ENCODE measurements at places on chromosomes 1 and 21.

DNA sequence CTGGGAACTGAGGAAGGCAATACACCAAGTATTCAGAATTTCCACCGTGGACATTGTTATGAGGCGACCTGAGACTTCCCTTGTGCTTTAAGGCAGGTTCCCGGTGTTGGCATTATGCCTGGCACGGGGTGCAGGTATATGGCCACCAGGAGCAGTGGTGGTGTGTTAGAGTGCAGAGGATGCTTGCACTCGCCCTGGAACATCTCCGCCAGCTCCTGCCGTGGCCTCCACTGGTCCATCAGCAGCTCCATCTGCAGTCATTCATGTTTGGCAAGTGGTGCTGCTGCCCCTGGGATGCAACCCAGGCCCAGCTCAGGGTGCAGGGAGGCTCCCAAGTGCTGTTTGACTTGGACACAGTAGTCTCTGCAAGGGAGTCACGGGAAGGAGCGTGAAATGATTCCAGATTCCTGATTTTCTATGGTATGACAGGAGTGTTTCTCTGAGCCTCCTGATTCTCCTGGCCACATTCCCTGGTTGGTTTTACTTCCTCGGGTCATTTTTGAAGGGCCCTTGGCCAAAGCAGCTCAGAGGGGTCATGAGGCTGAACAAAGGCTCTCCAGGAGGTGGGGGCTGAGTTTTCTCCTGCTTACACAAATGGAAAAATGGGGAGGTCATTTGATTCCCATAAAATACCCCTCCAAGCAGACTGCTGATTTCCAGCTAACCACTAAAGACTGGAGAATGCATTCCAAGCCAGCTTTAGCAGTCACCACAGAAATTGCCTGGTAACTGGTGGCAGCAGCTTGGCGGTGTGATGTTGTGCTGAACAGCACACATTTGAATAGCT, 60.4 kb upstream of the PSEN2 start:
- DNase-seq, result no peak

GRCh38 chr21:33981391-33982101, 65.9 kb upstream of the ATP5PO start:
- no peak for DNase-seq

- DNase-seq, result no peak
These were observed 5.1 kb downstream of the HOOK1 start for GRCh38 chr1:59819566-59820438.

GRCh38 chr1:54006508-54006907, 11.5 kb downstream of the LDLRAD1 start:
- DNase-seq, result no peak

- DNase-seq, result no peak
These were observed 1.3 kb downstream of the PLD5 start for GRCh38 chr1:242522996-242523718.

GRCh38 chr21:38903690-38904139, 98.0 kb downstream of the ETS2 start:
- no peak for DNase-seq

- DNase-seq, result no peak
These were observed 205.8 kb downstream of the ZNF326 start for GRCh38 chr1:90200646-90201205.

DNA sequence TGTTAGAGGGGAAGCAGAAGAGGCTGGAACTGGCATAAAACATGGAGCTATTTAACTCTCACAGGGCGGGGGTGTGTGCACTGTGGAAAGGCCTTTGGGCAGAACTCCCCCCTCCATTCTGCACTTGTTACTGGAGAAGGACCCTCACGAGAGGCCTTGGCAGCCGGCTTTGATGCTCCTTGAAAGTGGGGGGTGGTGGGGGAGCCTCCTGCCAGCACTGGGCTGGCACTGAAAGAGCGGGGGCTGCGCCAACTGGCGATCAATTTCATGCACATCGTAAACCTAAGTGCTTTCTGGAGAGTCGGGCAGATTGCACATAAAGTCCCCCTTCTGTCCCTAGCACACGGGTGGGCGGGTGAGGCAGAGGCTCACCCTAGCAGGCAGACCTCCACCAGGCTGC, 28.9 kb downstream of the FOXO6 start:
- no peak for DNase-seq

DNA sequence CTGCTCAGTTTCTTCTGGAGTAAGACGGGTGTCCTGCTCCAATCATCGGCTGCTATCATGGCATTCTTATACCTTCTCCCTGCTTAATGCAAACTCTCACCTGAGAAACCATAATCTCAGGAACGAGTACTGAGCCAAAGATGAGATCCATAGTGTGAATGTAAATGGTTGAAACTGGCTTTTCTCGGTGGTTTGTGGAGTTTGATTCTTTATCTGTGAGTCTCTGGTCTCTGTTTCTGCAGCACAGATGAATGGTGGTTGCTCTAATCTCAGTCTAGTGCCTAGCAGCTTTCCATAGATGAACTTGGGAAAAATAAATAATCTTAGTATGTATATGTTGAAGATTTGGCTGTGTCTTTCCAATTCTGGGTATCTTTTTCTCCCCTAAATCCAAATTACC, 274.4 kb downstream of the HHAT start:
- DNase-seq, result no peak

GRCh38 chr21:38833117-38833516, 27.4 kb downstream of the ETS2 start:
- no peak for DNase-seq

DNA sequence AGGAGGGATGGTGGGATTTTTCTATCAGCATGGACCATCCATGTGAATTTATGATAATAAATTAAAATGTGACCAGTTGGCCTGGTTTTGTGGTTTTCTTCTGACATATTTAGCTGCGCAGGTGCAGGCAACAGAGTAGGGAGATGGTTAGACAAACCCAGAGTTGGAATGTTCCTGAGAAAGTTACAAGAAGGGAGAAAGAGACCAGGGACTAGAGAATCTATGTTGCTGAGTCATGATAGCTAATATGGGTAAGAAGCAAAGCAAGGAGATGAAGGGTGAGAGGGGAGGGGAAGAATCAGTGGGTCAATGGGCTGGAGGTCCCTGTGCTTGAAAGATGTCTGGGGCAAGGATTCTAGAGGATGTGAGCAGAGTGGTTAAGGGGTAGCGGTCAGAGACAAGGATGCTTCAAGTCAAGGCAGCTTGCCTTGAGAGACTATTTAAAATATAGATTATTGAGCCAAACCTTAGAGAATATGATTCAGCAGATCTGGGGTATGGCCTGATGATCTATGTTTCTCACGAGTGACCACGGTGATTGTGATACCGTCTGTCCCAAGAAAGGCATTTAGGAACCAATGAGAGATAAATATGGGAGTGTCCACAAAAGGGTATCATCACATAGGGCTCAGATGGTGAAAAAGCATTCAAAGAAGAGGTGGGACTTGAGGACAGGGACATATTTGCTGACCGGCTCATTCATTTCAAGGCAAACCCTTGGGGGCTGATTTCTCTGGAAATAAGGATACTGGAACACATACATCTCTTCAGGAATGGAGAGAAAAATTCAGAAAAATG, 219.7 kb upstream of the PLD5 start:
- no peak for DNase-seq

- no peak for DNase-seq
These were observed 106.5 kb upstream of the ACTL8 start for GRCh38 chr1:17648457-17649145.

DNA sequence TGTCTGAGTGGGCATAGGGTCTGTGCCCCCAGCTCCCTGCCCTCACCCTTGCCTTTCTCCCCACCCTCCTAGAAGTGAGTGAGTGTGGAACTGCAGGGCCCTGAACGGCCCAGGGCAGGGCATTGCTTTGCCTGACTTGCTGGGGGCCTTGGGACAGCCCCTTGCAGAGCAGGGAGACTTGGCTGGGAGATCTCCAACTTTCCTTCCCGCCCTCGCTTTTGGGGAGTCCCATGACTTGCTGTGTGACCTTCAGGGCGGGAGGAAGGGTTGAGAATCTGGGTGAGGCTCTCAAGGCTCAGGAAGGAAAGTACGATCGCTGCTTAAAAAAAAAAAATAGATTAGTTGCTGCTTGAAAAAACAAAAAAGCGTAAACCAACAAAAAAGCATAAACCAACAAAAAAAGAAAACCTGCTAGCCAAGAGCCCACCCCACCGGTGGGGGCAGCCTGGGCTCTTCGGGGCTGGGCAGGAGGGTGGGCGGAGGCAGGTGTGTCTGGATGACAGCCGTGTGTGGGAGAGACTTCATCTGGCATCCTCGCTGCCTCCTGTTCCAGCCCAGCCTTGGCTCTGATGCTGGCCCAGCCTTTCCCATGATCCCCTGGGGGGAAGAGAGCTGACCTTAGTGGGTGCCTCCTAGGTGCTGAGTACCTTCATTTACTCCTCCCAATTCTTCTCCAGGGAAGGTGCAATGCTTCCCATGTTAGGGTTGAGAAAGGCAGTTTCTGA, 6.5 kb downstream of the NBL1 start:
- DNase-seq, result no peak

- no peak for DNase-seq
These were observed 26.2 kb upstream of the UHMK1 start for GRCh38 chr1:162471290-162471853.

- DNase-seq, result no peak
These were observed 4.6 kb downstream of the NBL1 start for GRCh38 chr1:19648689-19649088.

- no peak for DNase-seq
These were observed 45.2 kb downstream of the LDLRAD2 start for GRCh38 chr1:21857142-21857839.

DNA sequence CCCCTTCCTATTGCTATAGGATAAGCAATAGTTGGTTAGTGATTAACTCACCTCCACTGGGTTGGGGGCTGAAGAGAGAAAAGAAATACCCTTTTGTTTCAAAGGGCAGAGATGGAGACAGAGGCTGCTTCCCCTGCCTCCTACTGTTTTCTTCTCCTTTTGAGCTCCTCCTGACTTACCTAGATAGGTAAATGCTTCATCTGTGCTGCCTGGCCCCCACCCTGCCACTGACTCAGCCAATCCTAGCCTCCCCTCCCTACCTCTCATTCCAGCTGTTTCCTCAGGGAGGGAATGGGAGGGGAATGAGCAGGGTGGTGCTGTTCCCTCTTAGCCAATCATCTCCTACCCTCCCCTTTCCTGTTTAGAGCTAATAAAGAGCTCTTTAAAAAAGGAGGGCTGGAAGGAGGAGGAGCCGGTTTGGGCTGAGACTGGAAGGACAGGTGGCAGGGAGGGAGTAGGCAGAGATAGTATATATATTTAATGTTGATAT, at the start of gene C1orf116:
Gene C1orf116 (minus strand): TSS at position 229 of the 490 bp plus-strand sequence. CDS start 5,158 bp downstream, outside the sequence.
- no peak for DNase-seq

DNA sequence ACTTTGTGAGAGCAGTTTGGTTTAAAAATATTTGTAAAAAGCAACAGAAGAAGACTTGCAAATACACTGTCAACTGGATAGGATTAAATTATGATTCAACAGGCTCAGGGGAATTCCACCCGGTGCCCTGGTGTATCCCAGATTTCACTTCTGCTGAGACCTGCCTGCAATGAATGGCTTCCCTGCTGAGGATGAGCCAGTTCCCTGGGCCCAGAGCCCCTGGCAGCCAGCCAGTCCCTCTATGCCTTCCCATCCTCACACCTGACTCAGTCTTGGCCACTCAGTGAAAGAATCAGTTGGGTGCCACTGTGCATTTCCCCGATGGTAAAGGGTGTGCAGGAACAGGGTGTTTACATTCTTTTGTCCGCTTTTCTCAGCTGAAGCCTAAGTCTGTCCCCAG, 64.4 kb downstream of the KCTD3 start:
- DNase-seq, result no peak

DNA sequence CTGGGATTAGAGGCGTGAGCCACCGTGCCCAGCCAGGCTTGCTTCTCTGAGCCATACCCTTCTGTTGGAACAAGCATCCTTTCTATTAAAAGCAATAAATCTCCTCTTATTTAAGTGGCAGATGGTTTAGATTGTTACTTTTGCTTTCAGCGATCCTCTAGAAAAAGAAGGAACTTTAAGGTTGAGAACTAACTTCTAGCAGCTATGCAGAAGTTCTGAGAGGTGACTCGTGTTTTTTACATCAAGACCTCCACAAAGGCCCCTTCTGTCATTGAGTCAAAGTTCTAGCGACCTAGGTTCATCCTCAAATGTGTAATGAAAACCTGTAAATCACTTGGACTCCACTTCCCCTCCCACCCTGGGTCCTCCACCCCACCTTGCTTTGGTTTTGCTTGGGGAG, 30.8 kb downstream of the PLEKHO1 start:
- DNase-seq, result no peak

- no peak for DNase-seq
These were observed 12.6 kb downstream of the ETV3L start for GRCh38 chr1:157087030-157087429.

DNA sequence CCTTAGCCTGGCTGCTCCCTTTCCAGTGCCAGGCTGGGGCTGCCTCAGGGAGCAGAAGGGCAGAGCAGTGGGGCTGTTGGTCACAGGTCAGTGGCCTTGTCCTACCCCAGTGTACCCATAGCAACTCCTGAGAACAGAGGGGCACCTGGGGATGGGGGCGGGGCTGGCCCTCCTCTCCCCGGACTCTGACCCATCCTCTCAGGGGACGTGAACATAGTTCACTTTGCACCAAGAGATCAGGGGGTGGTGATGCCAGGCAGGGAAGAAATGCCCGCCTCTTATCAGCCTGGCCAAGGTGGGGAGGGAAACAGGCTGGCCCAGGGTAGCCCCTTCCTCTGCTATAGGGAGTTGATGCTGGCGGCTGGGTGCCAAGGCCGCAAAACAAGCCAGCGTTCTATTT, 4.9 kb downstream of the ETNK2 start:
- no peak for DNase-seq

- no peak for DNase-seq
These were observed 20.0 kb downstream of the NOL9 start for GRCh38 chr1:6534248-6534822.

- no peak for DNase-seq
These were observed 35.8 kb downstream of the FMO3 start for GRCh38 chr1:171126504-171126903.

DNA sequence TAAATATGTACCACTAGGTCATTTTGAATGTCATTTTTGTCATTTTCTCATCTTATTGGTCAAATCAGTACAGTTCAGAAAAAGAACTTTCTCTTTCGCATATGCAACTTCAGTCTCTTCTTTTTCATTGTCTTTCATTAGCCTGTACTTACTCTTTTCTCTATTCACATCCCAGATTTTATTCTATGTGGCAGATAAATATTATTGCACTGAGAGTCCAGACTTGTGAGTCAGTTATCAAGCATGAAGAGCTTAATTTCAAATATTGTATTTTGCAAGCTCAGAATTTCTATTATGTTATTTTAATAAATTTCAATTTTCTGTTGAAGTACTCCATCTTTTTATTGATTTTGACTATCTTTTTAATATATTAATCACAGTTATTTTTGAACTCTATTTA, 105.2 kb upstream of the PALMD start:
- DNase-seq, result no peak

Data from omental fat pad (tissue), 4 donors.